ENCODE measurements at places on chromosomes 4 and X.

DNA sequence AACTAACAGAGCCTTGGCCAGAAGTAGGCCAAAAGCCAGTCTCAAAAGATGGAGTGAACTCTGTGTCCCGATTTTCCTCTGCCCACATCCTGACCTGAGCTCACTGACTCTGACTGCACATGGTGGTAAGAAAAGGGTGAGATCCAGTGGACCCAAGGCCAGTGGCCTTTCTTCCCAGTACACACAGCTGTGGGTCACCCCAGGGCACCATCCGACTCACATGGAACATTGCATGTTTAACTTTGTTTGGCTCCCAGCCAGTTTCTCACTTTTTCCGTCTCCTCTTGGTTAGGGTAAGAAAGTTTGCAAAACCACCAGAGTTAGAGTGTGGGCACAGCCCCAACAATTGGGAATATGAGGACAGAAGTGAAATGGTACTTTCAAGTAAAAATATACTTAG is 69.8 kb downstream of the GAB1 start:
- DNase-seq: no peak

GRCh38 chr4:157204634-157205244 is 15.8 kb upstream of the GRIA2 start:
- DNase-seq: no peak

DNA sequence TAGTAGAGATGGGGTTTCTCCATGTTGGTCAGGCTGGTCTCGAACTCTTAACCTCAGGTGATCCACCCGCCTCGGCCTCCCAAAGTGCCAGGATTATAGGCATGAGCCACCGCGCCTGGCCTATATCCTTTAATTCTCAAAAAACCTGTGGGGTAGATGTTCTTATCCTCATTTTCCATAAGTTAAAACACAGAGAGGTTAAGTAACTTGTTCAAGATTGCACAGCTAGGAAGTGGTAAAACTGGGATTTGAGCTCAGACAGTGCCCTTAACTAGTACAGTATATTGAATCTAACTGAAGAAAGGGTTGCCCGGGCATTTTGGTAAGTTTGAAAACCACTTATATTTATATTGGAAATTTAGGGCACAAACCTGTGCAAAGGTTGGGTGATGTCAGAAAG is 116.0 kb downstream of the GLUD2 start:
- DNase-seq: no peak

- DNase-seq: no peak
Observed at GRCh38 chrX:44105228-44105913, 132.2 kb upstream of the NDP start.

DNA sequence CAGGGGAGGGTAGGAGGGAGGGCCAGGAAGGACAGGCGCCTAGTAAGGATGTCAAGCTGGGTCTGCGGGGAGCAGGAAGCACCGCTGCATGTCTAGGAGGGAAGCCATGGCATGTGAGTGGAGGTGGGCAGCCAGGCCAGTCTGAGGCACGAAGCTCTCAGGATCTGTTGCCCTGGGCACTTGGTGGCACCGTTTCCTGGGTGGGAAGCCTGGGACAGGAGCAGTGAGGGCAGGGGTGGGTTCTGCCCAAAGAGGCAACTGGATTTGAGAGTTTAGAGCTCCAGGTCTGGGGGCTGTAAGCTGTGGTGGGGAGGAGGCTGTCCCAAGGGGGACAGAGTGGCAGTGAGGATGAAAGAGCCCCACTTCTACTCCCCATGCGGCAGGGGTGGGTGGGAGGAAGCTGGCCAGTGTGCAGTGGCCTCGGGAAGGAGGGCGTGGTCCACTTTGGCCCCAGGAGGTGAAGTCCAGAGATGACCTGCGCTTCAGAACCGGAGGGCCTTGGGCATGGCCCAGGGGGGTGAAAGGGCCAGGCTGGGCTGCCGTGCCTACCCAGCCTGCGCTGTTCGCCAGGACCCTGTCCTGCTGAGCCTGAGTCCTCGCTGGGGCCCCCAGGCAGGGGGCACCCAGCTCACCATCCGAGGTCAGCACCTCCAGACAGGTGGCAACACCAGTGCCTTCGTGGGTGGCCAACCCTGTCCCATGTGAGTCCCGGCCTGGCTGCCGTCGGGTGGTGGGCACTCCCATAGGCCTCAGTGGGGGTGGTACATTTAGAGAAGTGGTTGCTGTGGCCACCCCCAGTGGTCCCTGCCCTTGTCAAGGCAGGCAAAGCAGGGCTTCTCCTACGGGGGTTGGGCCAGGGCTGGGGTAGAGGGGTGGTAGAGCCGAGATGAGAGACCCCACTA is 8.3 kb upstream of the SRPK3 start:
- no peak for DNase-seq

DNA sequence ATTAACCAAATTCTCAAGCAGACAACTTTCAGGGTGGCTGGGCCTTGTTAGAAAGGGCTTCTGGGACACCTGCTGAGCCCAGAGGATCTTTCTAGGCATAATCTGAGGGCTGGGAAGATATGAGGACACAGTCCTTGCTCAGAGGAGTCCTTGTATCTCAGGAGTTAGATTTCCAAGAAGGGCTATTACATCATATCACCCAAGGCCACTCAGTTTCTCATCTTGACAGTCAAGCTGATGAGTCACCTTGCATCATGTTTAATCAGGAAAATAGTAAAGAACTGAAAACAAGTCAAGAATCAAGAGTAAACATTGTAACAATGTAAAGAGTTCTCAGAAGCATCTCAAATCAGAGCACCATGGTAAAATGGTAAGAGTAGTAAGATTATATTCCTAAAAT is 4.0 kb downstream of the PCYT1B start:
- no peak for DNase-seq

- DNase-seq: no peak
Observed at GRCh38 chr4:99540277-99540939, 23.4 kb downstream of the TRMT10A start.
